ENCODE measurements at places on chromosomes 1 and 21.

DNA sequence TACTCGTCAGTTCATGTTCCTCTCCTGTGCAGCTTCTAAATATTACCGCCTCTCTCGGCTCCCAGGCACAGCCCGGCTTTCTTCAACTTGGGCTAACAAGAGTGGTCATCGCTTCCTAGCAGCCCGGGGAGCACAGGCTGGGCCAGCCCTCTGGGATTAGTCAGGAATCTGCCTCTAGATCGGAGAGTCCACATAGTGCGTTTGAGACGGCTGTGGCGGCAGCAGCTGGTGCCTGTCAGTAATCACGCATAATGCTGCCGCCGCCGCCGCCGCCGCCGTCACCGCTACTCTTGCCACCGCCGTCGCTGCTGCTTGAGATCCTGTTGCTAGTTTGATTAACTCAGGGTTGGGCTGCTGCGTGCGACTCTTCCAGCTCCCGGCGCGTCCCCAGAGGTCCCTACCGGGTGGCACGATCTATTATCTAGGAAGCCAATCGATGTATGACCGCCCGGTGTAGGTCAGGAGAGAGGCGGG lies at the start of gene RXRG:
Gene RXRG, minus strand, starts transcription at position 230 of the 474 bp plus-strand sequence. CDS start 233 bp downstream, outside the sequence.
- DNase-seq, result peak; percentile 21

GRCh38 chr21:44455524-44456213 lies 359 bp downstream of the LRRC3 start:
- DNase-seq, result peak; percentile 15

DNA sequence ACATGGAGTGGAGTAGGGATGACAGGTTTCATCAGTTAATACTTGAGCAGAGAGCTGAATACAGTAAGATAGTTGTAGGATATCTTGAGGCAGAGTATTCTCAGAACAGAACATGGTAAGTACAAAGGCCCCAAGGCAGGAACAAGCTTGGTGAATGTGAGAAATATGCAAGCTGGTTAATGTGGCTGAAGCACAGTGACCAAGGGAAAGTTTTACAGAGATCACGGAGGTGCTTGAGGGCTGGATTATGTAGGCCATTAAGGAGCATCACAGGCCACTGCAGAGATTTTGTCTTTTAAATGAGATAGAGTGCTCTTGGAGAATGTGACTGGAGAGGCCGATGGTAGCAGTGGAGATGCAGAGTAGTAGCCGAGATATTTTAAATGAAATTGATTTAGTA lies 54.0 kb upstream of the BOLA1 start:
- DNase-seq, result no peak

DNA sequence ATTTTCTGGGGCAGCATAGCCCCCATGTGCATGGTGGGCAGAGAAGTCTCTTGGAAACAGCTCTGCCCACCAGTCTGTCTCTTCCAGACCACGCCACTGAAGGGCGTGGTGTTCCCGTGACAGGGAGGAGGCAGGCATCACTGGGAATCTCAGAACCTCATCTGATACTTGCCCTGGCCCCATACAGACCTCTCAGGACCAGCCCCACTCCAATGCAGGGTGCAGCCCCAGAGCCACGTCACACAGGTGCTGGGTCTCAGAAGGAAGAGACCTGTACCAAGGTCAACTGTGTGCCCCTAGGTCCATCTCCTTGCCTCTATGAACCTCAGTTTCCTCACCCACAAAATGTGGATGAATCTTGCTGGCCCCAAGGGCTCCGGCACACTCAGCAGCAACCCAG lies 7.3 kb downstream of the RAP1GAP start:
- DNase-seq, result no peak

GRCh38 chr1:221206076-221206475 lies 326.8 kb downstream of the HLX start:
- DNase-seq, result no peak

GRCh38 chr1:101245246-101245927 lies 8.6 kb downstream of the S1PR1 start:
- no peak for DNase-seq

GRCh38 chr1:15089258-15089992 lies 64.1 kb upstream of the TMEM51 start:
- DNase-seq, result no peak

DNA sequence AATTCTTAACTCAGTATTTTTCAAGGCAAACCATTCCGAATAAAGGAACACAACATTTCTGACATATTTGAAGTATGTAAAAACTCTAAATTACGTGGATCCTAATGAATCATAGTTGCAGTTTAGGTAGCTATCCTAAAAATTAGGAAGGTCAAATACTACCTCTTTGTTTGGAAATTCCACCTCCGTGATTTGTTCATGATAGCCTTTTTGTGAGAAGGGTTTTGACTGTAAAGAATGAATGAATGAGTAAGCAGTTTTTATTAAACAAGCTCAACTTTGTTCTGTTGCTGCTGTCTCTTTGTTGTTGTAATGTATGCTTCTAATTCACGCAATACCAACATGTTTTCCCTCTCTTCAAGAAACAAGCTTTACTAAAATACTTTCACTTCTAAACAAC lies 840.4 kb downstream of the USP25 start:
- no peak for DNase-seq

GRCh38 chr1:237507005-237507404 lies 383.7 kb downstream of the ZP4 start:
- DNase-seq, result no peak

- DNase-seq, result no peak
Measured at GRCh38 chr1:110350360-110350759, 11.2 kb downstream of the RBM15 start.

GRCh38 chr1:112040891-112041740 lies 51.6 kb upstream of the KCND3 start:
- no peak for DNase-seq

GRCh38 chr21:38443110-38443509 lies 55.2 kb downstream of the ERG start:
- no peak for DNase-seq

DNA sequence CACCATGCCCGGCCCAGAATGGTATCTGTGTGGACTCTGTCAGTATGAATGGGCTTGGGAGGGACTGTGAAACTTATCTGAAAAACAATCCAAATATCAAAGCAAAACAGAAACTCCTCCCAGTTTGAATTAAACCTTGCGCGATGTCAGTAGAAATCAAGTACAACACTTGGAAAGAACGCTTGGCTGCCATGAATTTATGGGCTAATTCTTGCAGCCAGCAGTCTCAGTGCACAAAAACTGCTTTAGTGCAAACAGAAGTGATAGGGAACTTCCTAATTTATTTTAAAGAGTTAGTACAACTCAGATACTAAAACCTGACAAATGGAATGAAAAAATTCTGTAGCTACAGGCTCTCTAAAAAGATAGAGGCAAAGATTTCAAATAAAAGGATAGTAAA lies 8.5 kb downstream of the CLCA1 start:
- DNase-seq, result no peak

GRCh38 chr1:200670242-200671118 lies 773 bp upstream of the DDX59 start:
- DNase-seq, result peak; percentile 11

- DNase-seq, result no peak
Measured at GRCh38 chr1:14236097-14236496, 362.4 kb upstream of the KAZN start.

DNA sequence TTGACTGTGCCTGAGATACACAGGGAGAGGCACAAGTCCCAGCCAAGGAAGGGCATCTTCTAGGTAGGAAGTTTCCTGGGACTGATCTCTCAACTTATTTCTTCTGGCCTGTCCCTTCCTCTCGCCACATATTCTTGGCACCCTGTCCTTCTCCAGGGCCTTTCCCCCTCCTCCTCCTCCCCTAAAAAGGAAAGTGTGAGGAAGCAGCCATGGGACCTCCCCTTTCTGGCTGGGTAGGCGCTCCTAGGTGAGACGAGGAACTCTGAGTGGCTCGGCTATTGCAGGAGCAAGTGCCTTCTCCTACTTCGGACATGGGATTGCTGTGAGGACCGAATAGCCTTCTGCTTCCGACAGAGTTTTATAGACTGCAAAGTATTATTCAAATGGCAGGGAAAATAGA lies 15.5 kb upstream of the MTARC2 start:
- no peak for DNase-seq

DNA sequence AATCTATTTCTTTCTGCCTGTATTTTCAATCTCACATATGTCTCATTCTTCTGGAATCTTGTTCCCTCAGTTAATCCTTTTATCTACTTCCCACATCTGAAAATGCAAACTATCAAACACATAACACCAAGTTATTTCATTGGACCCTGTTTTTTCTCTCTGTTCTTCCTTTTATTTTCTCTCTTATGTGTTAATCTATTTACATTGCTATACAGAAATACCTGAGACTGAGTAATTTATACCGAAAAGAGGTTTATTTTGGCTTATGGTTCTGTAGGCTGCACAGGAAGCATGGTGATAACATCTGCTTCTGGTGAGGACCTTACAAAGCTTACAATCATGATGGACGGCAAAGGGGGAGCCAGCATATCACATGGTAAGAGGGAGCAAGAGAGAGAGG lies 247.6 kb downstream of the TGFB2 start:
- no peak for DNase-seq

- DNase-seq, result no peak
Measured at GRCh38 chr1:226438007-226438406, 30.1 kb upstream of the PARP1 start.

DNA sequence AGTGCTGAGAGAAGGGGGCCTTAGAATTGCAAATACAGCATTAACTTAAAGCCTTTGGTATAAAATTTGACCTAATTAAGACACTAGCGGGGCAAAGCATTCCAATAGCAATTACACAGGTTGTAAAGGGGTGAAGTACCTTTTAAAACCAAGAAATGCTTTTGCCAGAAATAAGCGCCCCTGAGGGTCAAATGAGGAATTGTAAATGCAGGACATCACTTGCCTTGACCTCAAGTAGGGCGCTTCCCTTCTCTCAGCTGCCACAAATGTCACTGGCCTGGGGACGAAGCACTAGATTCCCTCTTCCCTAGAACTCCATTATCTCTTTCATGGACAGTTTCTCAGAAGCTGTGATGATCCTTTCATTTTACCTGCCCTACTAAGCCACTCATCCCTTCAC lies 48.3 kb downstream of the SEC16B start:
- no peak for DNase-seq

DNA sequence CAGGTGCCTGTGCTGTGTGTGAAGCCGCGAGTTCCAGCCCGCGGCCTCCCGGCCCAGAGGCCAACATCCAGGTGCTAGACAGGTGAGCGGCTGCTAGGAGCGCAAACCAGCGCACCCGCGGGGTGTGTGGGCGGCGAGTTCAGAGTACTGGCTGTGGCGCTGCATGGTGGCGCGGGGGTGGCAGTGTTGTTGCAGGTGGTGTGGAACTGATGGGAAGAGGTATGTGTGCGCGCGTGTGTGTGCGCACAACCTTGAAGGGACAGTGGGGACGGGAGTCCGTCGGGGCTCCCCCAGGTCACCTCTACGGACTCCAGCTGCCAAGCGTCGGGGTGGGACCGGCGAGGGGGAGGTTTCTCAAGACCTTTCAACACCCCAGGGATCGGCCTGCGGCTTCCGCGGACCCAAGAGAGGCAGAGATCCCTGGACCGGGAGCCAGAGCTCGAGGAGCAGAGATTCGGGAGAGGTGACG lies 433 bp upstream of the DMBX1 start:
- DNase-seq, result peak; percentile 30

DNA sequence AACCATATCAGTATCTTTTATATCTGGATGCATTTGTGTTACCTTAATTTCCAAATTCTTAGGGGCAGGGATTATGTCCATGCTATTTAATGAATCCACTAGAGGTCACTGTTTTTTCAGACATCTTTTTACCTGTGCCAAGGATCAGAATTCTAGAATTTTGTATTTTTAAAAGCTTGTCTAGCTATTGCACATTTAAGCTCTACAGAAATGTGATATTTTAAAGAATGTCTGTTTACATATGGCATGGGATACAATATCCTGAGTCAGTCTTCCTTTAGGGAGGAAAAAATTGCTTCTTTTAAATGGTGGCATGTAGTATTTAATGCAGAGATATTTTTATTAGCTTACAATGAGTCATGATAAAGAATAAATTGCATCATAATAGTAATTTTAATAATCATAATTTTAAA lies 11.3 kb downstream of the RPAP2 start:
- no peak for DNase-seq

DNA sequence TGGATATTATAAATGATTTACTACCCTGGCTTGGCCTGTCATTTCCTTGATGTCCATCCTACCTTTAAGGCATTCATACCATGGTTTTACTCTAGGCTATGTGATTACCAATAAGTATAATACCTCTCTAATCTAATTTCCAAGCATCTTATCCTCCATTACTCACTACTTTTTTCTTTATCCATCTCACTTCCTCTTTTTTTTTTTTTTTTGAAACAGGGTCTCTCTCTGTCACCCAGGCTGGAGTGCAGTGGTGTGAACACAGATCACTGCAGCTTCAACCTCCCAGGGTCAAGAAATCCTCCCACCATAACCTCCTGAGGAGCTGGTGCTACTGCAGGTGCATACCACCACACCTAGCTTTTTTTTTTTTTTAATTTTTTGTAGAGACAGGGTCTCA lies 39.9 kb downstream of the INKA2 start:
- no peak for DNase-seq

GRCh38 chr21:17406202-17406601 lies 106.6 kb upstream of the CXADR start:
- no peak for DNase-seq

- no peak for DNase-seq
Measured at GRCh38 chr1:40379785-40380452, 6.4 kb downstream of the SMAP2 start.

DNA sequence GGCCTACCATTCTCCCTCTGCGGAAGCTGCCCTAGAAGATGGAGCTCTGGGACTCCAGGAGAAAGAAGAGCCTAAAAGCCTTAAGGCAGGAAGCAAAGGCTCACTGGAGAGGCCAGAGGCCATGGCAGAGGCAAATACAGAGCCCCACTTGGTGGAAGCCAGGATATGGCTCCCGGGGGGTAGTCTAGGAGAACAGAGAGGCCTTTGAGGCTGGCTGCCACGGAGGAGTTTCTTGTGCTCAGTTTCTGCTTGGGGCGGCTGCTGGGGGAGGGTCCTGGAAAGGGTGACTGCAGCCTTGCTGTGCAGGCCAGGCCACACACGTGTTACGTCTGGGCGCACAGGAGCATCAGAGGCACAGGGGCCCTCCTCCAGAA lies 5.4 kb downstream of the CC2D1B start:
- DNase-seq, result no peak

- no peak for DNase-seq
Measured at GRCh38 chr1:156675210-156676113, 1.7 kb downstream of the NES start.

- DNase-seq, result no peak
Measured at GRCh38 chr1:22465671-22466070, 14.0 kb downstream of the ZBTB40 start.

GRCh38 chr1:210072896-210073504 lies 135.0 kb downstream of the SYT14 start:
- no peak for DNase-seq

Data from stimulated activated CD4-positive, alpha-beta T cell treated with anti-CD3 and anti-CD28 coated beads, Interleukin-2, amount 100 ng/mL, for 48 hours (primary cell).